Activated T-cell treated with anti-CD3 and anti-CD28 coated beads, Interleukin-2, amount 50 U/mL, for 4 hours (primary cell): ENCODE measurements at places on chromosomes 12 and 14. TPM values are rescaled to one million over a fixed set of nuclear protein-coding genes. Genes with fewer than 3 reads are reported as not detected.

Gene TMEM119
- not detected for total RNA-seq

Gene C1R
- total RNA-seq, result 2.3 TPM

Gene ORAI1
- total RNA-seq, result 48.9 TPM

Gene MSRB3
- total RNA-seq, result 0.05 TPM

Gene RASSF9
- total RNA-seq, result not detected

Gene NELL2
- total RNA-seq, result 19.9 TPM

Gene NDRG2
- 2.8 TPM for total RNA-seq

Gene LRCOL1
- total RNA-seq, result not detected

Gene GUCY2C
- total RNA-seq, result not detected

Gene KLRK1
- total RNA-seq, result 57.0 TPM

Gene SLC25A47
- total RNA-seq, result not detected

Gene PAN2
- 20.3 TPM for total RNA-seq

Gene SLC39A2
- total RNA-seq, result not detected

Gene PLCZ1
- not detected for total RNA-seq

Gene NRIP2
- not detected for total RNA-seq

Gene TMEM132C
- not detected for total RNA-seq

Gene JDP2
- 0.61 TPM for total RNA-seq

Gene SSTR1
- not detected for total RNA-seq
